CD4-positive, alpha-beta T cell treated with Interleukin-17A for 1 hour (primary cell): ENCODE measurements at places on chromosomes 2 and 18.

DNA sequence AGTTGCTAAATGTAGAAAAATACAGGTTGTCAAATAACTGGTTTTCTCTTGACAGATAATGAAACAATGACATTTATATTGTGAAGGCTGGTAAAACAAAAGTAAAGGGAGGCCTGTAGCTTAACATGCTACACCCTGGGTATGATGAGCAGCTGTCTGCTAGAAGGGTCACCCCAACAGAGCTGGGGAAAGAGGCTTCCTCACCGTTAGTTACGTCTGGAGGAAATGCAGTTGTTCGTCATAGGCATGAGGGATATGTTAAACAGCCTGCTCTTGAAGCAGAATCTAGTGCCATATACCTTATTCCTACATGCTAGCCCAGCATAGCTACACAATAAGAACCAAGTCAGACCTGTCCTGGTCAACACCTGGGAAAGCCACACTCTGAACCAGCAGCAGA is 49.9 kb downstream of the LPIN2 start:
- peak; percentile 77 for DNase-seq

GRCh38 chr2:30565851-30566358 is 118.9 kb downstream of the LCLAT1 start:
- no peak for DNase-seq

DNA sequence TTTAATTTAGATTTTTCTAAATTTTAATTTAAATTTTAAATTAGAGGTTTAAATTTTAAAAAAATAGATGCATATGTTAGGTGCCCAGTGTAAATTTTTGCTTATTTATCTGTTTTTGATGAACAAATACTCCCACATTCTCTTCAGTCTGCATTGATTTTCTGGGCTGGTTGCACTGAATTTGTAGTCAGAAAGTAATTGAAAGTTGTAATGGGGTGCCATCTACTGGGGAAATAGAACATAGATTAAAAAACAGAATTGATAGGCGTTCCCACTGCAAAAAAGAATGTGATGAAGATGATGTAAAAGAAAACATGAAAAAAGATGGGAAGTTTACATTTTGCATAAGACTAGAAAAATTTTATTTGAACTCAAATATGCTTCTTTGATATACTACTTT is 51.7 kb upstream of the CCDC85A start:
- peak; percentile 5 for DNase-seq

GRCh38 chr2:27653397-27653796 is 10.0 kb downstream of the SUPT7L start:
- DNase-seq = no peak

DNA sequence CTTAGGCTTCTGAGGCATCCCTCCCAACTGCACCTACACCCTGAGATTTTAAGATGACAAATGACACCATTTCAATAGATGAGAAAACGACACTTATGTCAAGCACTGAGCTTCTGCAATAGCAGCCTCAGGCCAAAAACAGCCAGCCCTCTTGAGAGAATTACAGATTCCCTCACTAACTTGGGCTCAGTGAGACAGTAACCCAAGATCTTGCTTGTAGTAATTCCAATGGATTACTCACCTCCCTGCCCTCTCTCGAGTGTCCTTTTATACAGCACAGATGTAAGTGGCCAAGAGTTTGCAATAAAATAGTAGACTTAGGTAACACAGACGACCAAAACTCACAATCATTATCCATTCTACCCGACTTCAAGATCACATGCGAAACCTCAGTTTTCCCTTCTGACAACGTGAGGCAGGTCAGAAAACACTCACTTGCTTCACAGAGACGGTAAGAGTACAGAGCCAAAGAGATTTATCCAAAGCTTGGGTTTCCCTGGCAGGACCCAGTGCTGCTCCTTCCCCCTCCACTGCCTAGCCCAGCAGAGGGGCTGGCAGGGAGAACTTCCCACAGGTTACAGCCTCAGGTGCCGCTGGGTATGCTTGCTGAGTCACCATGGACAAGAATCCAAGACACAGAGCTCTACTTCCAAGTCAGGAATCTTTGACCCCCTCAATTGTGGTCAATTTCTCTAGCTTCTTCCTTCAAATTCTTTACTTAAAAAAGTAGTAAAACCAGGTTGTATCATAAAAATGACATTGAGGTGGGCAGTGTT is 181.4 kb downstream of the MYO5B start:
- no peak for DNase-seq

- no peak for DNase-seq
Measured at GRCh38 chr2:104703669-104704068, 150.2 kb upstream of the POU3F3 start.

- DNase-seq = no peak
Measured at GRCh38 chr2:182426918-182427240, at the start of gene PDE1A. Gene PDE1A, minus strand, starts transcription at chr2:182427036.

DNA sequence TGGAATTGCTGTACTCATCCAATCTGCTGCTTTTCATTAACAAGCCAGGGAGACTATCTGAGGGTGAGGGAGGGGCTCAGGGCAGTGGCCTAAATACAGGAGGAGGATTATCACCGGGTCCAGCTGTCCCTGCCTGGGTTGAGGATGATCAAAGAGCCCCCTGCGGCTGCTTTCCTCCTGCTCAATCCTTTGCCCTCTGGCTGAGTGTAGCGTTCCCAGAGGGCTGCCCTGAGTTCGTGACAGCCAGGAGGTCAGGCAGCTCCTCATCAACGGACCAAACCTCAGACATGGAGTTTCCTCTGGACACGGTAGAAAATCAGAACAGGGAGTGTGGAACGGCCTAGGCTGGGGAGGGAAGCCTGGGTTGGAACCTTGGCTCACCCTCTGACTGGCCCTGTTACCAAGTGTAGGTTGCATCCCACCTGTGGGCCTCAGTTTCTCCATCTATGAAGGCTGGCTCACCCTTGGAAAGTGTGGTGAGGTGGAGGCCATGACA is 23.5 kb downstream of the CIB4 start:
- DNase-seq = no peak

- no peak for DNase-seq
Measured at GRCh38 chr2:169265591-169265990, 96.7 kb downstream of the LRP2 start.

- DNase-seq = no peak
Measured at GRCh38 chr2:132953771-132954170, 283.8 kb upstream of the LYPD1 start.

DNA sequence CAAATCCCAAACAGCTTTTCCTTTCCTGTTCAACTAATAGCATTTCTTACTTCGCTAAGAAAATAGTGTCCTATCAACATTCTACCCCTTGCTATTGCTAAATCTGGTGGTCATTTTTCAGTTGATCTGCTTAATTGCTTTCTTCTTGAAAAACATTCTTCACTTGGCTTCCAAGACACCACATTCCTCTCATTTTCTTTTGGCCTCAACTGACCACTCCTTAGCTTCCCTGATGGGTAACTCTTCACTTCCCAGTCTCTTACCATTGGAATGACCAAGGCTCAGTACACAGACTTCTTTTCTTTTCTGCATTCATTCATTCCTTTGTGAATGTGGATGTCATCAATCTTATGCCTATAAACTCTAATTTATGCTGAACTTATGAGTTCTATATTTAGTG is 230.8 kb upstream of the CDH2 start:
- DNase-seq = no peak

DNA sequence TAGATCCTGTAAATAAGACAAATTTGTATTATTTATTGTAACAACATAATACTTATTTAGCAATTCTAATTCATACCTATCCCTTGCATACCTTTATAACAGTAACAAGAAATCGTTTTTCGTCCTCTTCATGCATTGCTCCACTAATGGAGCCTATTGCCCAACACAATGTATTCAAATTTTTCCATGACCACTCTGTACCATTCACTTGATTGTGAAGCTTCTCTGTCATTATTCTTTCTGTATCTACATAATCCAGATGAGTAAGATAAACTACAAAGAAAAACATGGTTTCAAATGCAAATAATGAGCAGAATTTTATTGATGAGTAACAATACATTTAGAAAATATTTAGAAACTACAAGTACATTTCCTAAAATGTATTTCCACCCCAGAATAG is 21.6 kb upstream of the USP34 start:
- DNase-seq = no peak

- DNase-seq = no peak
Measured at GRCh38 chr18:75010278-75010677, 198.7 kb downstream of the PTGR3 start.

DNA sequence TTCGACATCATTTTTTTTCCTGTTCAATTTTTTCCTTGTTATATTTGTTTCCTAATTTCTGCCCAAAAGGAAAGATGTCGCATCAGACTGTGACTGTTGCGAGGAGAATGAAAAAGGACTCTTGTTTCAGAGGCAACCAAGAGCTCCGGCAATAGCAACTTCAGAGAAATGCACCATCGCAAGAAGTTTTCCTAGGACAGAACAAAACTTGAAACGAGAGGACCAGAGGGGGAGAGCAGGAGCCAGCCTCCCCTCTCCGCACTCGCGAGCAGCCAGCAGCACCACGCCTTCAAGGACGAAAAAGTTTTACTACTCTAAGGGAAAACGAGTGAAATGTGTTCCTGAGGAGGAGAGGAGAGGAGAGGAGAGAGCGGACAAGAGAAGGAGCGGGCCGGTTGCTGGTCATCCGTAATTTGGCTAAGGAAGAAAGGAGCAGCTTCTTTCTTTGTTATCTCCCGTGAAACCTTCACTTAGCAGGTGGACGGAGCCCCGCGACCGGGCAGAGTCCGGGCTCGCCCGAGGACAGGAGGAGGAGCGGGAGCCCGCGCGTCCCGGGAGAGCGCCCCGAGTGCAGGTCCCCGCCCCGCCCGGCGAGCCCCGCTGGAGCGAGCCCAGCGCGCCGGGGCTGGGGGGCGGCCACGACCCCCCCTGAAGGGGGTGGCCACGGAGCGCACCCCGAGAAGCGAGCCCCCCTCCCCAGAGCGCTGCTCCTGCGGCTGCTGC is 744 bp downstream of the POU3F3 start:
- DNase-seq = no peak

- no peak for DNase-seq
Measured at GRCh38 chr2:195488567-195488966, 168.5 kb upstream of the SLC39A10 start.

DNA sequence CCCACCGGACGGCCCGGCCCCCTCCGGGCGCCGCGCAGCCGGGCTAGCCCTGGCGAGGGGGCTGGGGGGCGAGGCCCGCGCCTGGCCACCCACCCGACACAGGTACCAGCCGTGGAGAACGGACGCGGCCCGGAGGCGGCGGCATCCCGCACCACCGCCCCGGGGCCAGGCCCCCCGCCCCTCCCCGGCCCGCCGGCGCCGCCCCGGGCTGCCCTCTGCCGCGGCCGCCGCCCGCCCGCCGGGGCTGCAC is 405 bp downstream of the SOS1 start:
- DNase-seq = no peak

DNA sequence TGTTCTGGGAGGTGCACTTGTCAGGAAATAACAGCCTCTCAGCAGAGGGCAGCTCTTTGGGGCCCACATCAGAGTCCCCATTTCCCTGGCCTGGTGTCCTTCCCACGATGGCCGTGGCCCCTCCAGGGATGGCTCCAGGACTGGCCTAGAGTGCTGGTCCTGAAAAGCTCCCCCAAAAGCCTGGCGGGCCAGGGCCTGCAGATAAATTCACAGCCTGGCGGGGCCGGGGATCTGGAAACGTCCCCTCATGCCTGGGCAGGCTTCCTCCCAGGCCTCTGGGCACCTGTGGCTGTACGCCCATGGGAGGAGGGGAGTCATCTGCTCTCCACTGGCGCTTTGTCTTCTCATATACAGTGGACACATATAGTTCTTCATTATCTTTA is 52.6 kb upstream of the HS6ST1 start:
- DNase-seq = no peak

GRCh38 chr2:11535899-11536344 is 2.1 kb downstream of the GREB1 start:
- DNase-seq = no peak

DNA sequence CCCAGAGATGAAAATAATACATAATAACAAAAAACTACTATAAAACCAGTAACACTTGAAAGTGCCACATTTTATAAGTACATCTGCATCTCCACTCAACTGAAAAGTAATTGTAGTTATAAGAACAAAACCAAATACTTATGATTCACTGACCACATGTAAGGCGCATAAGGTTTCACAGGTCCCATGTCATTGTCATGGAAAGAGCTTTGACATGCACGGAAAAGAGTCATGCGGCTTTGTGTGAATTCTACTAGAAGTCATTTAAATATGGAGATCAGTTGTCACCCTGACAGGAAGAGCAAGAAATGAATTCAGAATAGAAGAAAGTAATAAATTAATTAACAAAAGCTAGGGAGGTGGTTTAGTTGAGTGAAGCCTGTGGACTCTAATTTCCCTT is 459.1 kb downstream of the CDH2 start:
- no peak for DNase-seq
